ENCODE measurements at places on chromosomes 12 and 14.

DNA sequence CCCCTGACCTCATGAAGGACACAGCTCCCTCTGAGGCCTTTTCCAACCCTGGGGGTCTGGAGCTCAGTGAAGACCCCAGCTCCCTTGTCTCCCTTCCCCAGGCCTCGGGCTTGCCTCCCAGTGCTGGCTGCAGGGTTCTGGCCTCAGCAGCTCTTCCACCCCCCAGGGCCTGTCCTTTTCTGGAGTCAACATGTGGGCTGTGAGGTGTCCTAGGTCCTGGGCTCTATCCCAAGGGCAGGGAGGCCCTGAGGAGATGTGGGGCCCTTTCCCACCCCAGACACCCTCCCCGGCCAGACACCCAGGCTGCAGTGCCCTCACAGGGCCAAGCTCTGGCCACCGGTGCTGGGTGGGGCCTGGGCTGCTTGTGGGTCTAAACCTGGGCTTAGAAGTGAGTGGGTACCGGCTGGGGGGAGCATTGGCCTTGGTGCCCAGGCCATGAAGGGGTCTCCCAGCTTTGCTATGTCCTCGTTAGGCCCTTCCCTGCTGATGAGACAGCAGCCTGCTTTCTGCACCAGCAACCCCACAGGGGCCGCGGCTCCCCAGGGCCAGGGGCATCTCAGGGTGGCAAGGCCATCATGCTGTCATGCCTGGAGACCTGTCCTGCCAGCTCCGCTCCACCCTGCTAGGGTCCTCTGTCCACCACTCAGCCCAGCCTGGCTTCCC is 2.7 kb upstream of the CRIP2 start:
- DNase-seq: no peak

DNA sequence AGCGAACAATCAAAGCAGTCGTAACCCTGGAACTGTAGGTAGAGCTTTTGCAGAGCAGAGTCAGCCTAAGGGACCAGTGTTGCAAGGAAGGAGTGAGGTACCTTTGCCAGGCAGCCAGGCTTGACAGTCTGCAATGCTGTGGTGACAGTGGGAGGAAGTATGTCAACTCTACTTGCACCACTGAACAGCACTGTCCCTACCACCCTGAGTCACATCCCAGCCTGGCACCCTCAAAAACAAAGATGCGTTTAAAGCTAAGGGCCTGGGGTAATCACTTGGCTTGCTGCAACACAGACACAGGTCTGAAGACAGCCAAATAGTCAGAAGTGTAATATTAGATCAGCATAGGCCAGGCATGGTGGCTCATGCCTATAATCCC is 141.9 kb downstream of the DPF3 start:
- DNase-seq: no peak

DNA sequence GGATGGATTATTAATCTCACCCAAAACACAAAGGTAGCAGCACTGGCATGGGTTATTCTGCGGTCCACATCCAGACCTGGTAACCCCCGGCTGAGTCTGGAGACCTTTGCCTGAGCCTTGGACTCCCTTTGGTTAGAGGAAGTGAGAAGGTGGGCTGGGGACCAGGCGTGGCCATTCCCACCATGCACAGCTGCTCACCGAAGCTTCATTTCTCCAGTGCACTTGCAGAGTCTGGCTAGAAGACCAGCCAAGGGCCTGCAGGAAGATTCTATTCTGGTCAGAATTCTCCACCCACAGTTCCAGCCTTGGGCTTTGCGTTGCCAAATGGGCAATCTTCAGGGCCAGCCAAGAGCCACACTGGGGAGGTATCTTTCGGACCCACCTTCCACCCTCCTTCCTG is 73.0 kb downstream of the LGMN start:
- DNase-seq: no peak

DNA sequence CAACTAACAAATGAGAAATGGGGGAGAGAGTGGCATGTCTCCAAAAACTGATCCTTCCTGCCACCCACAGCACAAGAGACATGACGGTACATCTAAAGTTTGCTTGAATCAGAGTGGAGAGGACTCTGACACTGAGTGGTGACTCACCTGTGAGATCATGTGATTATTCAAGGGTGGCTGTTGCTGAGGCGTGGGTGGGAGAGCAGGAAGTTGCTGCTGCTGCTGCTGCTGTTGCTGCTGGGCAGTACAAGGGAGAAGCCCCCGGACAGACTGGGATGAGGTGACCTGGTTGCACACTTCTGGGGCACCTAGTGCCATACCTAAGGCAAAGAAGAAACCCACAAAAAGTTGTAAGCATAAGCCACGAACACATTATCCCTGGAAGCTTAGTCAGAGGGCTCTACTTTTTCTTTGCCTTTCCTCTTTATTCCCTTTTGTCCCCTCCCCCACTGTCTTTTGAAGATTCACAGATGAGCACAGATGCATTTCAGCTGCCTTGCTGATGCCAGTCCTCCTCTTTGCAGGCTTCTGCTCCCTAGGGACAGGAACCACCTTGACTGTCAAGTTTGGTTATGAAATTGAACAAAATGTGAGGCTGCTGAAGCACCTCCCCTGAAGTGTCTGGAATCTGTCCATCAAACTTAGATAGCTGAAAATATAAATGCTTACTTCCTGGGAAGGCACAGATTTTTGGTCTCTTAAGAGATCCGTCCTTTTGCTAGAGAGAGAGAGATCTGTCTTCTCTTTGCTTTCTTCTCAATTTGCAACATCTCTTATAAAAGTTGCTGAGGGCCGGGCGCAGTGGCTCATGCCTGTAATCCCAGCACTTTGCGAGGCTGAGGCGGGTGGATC is 29.4 kb upstream of the STAC3 start:
- DNase-seq: no peak

DNA sequence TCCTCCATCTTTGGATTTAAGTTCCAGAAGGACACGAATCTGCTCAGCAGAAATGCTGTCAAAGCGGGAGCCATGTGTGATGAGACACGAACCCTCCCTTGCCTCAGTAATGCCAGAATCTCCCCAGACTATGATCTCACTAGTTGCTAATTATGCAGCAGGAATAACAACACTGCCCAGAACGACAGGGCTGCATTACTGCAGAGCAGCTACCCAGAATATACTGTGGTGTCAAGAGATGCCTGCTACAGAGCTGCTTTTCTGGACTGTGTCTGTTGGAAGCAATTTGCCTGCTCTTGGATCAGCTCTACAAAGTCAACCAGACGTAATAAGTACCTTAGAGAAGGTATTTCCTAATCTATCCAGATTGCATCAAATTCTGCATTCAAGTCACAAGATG is 5.5 kb downstream of the CSRNP2 start:
- DNase-seq: no peak
